ENCODE measurements at places on chromosomes 5 and 9.

DNA sequence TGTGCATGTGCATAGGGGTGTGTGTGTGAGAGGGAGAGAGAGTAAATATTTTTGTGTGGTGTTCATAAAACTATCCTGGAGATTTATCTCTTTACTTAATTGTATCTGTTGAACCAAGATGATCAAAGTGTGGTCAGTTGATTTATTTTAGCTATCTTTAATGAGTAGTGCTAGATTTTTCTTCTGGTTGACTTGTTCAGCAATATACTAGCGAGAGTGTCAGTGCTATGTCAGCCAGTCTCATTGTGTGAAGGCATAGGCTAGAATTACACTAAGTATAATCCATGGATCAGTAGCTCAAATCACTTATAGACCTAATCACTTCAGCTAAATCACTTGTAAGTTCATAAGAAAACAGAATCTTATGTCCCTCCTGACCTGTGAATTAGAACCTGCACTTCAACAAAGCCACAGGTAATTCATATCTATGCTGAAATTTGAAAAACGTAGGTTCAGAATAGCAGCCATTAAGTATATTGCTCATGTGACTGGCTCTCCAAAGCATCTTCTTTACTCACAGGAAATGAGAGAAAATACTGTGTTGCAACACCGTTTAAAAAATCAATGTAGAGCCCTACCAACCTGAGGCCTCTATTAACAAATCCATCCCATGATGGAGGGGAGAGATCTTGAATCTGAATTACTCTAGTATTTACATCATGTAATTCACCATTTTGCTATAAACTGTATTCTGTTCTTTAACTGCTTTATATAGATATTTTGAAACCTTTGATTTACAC is 203.1 kb upstream of the ACTBL2 start:
- DNase-seq = no peak

GRCh38 chr5:178326374-178326715 is 93.7 kb upstream of the PHYKPL start:
- DNase-seq = no peak

- no peak for DNase-seq
Measured at GRCh38 chr5:168612123-168612522, 33.0 kb upstream of the PANK3 start.

GRCh38 chr5:104708027-104708426 is 1145.4 kb upstream of the NUDT12 start:
- no peak for DNase-seq

GRCh38 chr9:134534661-134535080 is 106.9 kb upstream of the COL5A1 start:
- no peak for DNase-seq

GRCh38 chr5:155943516-155944407 is 383.2 kb upstream of the SGCD start:
- DNase-seq = peak; percentile 2

DNA sequence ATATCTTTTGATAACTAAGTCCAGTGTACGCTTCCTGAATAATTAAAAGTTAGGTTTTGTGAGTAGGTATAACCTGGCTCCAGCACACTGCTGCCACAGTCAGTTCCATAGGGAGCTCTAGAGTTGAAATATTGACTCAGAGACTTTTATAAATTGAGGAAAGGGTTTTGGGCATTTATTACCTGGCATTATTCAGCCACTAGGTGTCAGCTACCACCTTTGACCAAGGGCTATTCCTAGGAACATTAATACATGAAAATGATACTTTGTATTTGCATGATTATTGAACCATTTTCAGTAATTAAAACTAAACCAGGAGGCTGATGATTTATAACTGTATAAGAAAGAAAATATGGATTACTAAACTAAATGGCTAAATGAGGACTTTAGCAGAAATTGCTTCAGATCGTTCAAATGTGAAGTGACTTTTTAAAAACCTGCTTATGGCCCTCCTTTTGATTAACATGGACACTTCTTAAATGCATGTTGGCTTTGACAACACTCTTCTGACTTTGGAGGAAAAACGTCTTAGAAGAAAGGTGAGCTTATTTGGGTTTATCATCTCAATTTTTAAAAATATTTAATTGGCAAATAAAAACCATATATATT is 83.0 kb downstream of the SMC2 start:
- DNase-seq = no peak

DNA sequence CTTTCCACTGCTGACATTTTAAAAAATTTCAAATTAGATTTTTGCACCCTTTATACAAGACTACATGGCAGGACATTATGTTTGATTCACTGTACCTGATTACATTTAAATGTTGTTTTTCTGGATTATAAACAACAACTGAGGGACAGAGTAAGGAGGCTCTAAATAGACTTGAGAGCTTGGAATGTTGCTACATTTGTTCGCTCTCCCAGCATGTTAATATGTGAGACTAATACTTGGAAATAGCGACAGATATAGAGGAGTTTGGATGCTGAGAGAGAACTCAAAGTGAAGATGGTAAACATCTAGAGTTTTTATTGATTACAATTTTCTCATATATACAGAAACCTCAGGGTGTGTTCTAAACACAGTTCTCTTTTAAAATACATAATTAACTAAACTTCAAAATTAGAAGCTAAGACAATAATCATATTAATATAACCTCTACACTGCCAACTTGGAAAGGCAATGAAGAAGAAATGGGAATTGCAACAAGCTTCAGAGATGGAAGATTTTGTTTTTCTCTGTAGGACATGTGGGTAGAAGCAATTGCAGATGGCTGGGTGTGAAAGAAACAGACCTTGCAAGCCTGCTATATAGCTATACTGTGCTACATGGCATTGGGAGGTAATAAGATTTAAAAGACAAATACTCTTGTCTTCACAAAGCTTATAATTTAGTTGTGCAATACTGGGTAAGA is 1.4 kb upstream of the NDFIP1 start:
- no peak for DNase-seq

- DNase-seq = no peak
Measured at GRCh38 chr9:90308691-90309090, 333.9 kb downstream of the DIRAS2 start.

DNA sequence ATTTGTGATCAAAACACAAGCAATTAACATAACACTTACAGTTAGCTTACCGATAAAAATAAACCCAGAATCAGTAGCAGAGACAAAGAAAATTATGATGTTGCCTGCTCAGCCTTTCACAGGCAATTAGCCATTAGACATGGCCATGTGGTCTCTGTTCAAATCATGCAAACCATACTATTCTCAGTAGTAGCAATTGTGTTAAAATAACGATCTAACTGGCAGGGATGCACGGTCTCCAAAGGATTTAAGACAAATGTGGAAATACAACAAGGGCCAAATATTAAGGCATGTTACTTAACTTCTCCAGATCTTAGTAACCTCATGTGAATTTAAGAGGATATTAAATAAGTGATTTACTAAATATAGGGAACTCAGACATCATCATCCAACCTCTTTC is 59.5 kb downstream of the PTBP3 start:
- DNase-seq = no peak

GRCh38 chr5:146196459-146197048 is 6.9 kb upstream of the RBM27 start:
- DNase-seq = no peak

DNA sequence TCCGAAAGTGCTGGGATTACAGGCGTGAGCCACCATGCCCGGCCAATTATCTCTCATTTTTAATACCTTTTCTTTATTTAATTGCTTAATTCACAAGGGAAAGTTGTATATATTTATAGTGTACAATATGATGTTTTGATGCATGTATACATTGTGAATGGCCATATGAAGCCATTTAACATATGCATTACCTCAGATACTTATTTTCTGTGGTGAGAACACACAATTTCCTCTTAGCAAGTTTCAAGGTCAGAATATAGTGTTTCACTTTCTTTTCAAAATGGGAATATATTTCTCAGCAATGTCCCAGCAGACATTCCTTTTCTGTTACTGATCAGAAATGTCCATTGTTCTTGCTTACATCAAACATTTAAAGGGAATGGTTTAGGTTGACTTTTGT is 1596.3 kb downstream of the MAT2B start:
- DNase-seq = no peak

GRCh38 chr9:89522261-89522958 is 24.5 kb upstream of the SEMA4D start:
- peak; percentile 66 for DNase-seq

GRCh38 chr5:165139721-165140120 is 1634.3 kb downstream of the MAT2B start:
- DNase-seq = no peak

- no peak for DNase-seq
Measured at GRCh38 chr5:96431376-96432187, 1.5 kb downstream of the PCSK1 start.

DNA sequence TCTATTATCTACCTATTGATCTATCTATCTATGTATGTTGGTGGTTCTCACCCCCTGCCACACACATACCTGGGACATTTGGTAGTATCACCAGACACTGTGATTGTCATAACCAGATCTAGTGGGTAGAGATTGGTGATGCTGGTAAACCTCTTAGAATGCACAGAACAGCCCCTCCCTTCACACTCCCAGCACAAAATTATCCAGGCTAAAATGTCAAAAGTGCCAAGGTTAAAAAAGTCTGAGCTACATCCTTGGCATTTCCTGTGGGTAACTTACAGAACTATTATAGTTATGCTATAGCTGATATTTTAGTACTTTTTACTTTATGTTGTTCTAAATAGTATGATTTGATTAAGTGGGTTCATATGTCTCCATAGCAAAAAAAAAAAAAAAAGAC is 151.0 kb downstream of the FER start:
- DNase-seq = no peak

DNA sequence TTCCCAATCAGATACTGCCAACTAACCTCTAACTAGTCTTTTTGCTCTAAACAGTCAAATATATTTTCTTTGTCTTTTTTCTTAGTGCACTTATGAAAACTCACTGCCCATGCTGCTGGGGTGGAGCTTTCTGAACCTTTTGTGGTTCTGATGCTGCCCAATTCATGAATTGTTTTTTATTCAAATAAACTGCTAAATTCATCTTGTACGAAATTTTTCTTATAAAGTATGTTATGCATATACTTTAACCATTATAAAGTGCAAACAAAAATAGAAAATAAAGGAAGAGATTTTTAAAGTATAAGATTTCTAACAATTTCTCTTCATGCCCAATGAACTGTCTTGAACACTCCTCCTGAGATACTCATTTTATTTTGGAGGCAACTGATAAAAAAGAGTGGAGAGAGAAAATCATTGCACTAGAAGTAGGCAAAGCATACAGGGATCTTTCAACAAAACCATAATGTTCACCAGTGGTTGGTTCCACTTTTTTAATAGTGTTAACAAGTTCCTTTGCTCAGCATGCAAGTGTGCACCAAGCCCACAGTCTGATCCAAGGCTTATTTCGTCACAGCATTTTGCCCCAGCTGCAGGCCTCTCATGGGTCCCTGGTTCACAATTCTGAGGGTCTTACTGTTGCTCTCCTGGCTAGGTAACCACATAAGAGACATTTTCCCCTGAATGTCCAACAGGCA is 6.2 kb upstream of the FYB1 start:
- DNase-seq = no peak

DNA sequence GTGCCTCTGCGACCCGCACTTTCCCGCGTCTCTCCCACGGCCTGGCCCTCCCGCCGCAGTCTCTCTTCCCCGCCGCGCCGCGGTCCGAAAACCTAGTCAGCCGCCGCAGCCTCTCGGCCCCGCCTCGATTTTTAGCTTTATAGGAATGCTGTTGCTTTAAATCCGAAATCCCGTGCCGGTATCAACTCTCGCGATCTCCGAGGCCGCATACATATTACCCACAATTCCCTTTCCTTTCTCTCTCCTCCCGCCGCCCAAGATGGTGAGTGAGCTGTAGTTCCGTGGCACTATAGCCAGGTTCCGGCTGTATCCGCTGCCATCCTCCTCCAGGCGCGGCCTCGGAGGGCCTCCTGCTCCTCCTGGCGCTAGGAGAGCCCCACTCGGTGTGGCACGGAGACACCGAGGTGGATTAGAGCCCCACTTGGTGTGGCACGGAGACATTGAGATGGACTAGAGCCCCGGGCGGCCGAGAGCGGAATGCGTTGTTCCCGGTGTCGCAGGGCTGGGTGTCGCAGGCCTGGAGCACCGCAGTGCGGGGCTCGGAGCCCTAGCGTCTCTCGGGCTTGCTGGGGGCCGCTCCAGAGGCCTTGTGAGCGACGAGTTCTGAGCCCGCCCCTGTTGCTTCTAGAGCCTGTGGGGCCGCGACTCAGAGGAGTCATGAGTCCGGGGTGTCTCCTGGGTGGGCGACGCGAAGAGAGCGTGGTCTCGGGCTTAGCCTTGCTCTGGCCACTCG is at the start of the genes MED22 and RPL7A:
MED22 (minus strand) TSS at position 147 of the 733 bp plus-strand sequence. CDS start 1,469 bp downstream, outside the sequence.
RPL7A (plus strand) TSS at position 234 of the 733 bp plus-strand sequence; CDS start at position 260, 26 bp downstream.
- DNase-seq = peak; percentile 91

DNA sequence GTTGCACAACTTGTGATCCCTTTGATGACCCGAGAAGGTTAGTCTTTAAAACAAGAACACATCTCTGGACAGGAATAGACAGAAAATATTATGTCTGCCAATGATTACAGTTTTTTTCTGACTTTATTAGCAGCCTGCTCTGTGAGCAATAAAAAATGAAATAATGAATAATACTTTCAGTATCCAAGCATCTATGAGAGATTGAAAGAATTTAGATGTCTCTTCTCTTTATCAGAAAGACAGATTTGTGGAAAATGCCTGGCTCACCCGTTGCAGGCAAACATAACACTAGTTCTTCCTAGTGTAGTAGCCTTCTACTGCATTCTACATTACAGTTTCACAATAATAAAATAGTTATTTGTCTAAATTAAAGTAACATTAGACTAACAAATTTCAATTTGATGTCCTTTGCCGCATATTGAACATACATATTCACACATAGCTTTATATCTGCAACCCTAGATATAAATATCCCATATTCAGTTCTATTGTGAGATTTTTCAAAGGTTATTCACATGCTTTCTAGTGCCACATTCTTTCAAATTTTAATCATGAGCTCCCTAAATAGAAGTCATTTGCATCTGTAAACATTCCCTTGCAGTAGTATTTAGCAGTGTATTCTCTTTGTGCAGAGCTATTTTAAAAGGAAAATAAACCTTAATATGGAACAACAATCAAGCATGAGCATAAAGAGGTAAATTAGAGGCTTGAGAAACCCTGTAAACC is 267.3 kb downstream of the EFNA5 start:
- no peak for DNase-seq

DNA sequence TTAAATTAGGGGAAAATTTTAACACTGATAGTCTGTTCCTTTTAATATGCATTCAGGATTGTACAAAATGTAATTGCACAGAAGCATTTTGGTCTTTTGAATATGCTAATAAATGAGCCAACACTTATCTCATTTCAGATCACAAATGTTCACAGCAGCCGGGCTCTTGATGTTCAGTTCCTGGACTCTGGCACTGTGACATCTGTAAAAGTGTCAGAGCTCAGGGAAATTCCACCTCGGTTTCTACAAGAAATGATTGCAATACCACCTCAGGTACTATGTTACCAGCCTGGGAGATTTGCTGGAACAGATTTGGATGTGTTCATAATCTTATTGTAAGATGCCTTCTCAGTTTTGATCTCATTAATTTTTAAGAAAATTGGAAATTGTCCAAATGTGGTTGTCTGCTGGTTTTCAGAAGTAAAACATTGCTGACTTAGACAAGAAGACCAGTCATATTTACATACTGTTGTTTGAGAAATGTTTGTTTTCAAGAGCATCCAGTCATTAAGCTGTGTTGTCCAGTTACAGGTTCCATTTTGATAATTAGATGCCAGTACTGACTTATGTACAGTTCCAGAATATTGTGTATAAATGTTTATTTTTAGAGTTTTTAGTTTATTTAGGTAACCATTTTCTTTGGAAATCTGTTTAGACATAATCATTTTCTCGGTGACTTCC is 23.0 kb upstream of the TMOD1 start:
- DNase-seq = no peak

GRCh38 chr5:116371935-116372334 is 202.7 kb downstream of the SEMA6A start:
- no peak for DNase-seq

Measured in activated CD4-positive, alpha-beta T cell treated with anti-CD3 and anti-CD28 coated beads, Interleukin-2, amount 50 U/mL, for 4 hours (primary cell).